ENCODE measurements at places on chromosomes 4 and X. TPM values are rescaled to one million over a fixed set of nuclear protein-coding genes. Genes with fewer than 3 reads are reported as not detected.

Gene PCDH11X
- 21.7 TPM for total RNA-seq

Gene DMRTC1B
- total RNA-seq = 0.22 TPM

Gene QRFPR
- total RNA-seq = 0.73 TPM

DNA sequence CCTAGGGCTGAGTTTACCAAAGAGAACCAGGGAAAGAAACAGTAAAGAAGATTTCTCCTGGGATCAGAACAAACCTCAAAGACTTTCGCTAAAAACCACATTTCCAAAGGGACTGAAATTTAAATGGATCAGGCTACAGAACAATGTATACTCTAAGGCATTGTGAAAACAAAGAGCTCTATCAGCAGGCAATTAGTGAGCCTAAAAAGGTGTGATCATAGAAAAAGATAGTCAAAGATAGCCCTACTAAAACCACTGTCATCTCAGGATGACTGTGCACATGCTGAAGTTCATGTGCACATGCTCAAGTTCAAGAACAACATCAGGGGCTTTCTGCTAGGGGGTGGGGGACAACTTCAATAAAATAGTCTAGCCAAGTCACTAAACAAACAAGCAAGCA is 12.9 kb upstream of the SMIM10L2A start:
- DNase-seq = no peak
- no peak overlapping the region for H3K4me3 ChIP-seq
- peaks cover 46% of the 10 kb centered on the region for H3K4me1 ChIP-seq
- no peaks in the 10 kb centered on the region for H3K27me3 ChIP-seq
- no peak overlapping the region for H3K27ac ChIP-seq

- H3K27me3 ChIP-seq = no peaks in the 10 kb centered on the region
- no peak for DNase-seq
- H3K4me1 ChIP-seq = peaks cover 8% of the 10 kb centered on the region
- no peak overlapping the region for H3K4me3 ChIP-seq
- H3K27ac ChIP-seq = no peak overlapping the region
- peaks cover 43% of the 10 kb centered on the region for H3K36me3 ChIP-seq
Observed at GRCh38 chr4:52625216-52625615, 33.9 kb downstream of the USP46 start.

DNA sequence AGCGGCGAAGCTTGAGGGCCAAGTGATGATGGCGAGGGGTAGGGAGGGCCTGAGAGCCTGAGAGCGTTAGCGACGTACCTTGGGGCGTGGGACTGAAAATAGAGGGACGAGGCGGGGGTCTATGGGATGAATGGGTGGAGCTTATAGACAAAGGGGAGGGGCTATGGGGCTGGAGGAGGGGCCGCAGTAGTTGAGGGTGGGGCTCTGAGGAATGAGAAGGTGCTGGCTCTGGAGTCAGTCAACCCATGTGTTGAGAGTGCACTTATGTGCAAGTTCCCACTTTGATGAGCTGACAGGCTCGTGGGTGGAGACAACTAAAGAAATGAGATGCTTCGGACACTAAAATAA is 488 bp downstream of the TBC1D25 start:
- H3K4me3 ChIP-seq = peak overlapping the region; percentile 84
- DNase-seq = peak; percentile 51
- peaks cover 7% of the 10 kb centered on the region for H3K4me1 ChIP-seq
- no peaks in the 10 kb centered on the region for H3K27me3 ChIP-seq
- H3K36me3 ChIP-seq = peaks cover 3% of the 10 kb centered on the region

DNA sequence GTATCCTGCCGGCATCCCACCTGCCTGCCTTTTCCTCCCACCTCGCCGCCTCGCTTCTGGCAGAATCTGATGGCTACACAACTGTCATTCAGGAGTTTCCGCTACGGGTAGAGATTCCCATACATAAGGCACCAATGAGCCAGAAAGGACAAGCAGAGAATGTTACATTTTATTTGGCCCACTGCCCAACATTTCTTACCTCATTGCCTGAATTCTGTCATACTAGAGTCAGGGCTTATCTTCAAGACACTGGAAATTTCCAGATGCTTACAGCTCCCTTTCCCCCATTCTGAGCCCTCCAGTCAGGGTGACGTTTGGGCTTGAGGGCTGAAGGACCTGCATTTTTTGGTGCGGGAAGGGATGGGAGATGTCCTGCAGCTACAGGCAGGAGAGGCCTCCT is 113.0 kb downstream of the NHS start:
- no peak for DNase-seq
- peaks cover 18% of the 10 kb centered on the region for H3K4me1 ChIP-seq
- no peak overlapping the region for H3K4me3 ChIP-seq
- no peaks in the 10 kb centered on the region for H3K36me3 ChIP-seq

DNA sequence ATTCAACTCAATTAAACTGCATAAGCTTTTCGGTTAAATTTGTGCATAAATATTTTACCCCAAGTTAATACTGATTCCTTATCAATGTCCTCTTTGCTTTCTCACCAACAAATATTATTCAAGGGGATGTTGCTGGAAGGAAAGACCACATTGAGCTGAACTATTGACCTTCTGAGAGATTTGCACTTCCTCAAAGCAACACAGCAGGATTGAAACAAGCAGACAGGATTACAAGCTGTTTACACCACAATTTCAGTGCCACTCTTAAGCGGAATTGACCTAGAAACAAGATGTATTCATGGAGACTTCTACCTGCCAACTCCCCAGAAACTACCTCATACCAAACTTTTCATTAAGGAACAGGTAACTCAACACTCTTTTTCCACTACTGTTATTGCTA is 96.5 kb upstream of the DUSP21 start:
- no peaks in the 10 kb centered on the region for H3K36me3 ChIP-seq
- H3K27me3 ChIP-seq = no peaks in the 10 kb centered on the region
- no peak for DNase-seq
- no peak overlapping the region for H3K4me3 ChIP-seq
- 0 out of 2 replicates have a peak, but pooled peaks cover 3% of the 10 kb centered on the region for H3K4me1 ChIP-seq

Measured in WTC11 (cell line).